ENCODE measurements at places on chromosomes 12 and 14.
A peak's percentile ranks its signal among the peaks of the same experiment; 100 is the strongest.

DNA sequence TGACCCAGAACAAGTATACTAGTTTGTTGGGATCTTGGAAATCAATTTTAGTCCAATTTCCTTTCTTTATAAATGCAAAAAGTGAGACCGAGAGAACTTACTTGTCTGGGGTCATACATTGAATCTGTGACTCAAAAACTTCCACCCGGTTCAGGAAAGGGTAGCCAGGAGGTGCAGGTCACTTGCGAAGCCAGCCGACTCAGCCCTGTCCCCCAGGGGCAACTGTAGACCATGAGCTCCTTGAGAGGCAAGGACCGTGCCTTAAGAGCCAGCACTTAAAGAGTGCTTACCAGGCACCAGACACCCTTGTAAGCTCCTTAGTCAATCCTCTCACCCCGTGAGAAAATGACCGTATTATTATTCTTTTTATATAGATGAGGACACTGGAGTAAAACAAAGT lies 505 bp upstream of the BCDIN3D start:
- DNase-seq, result no peak

GRCh38 chr14:52263190-52263589 lies 4.3 kb upstream of the PTGDR start:
- no peak for DNase-seq

DNA sequence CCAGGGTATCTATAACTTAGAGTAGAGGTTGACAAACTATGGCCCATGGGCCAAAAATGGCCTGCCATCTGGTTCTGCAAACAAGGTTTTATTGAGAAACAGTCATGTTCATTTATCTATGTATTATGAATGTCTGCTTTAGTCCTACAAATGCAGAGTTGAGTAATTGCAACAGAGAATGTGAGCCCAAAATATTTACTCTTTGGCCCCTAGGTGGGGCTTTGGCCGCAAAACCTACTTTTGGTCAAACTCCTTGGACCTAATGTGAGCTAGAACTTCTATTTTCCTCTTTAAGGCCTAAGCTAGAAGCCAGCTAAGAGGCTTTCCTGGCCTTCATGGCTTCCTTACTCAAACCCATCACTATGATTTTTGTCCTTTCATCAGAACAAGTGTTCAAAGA lies 379.1 kb downstream of the NELL2 start:
- no peak for DNase-seq

DNA sequence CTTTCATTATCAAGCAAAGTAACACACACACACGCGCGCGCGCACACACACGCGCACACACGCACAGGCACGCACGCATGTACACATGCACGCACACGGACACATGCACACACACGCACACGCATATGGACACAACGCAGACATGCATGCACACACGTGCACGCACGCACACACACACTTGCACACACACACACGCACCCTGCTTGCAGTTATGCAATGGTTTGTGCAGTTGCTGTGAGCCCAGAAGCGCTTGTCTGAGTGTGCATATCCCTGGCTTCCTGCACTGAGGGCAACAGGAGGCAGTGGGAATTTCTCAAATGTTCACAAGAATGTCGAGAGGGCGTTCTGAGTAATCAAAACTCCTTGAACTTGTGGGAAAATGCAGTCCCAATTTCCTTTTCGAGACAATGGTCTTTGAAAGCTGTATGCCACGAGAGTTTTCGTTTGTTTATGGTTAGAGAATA lies 41.6 kb downstream of the NFKBIA start:
- no peak for DNase-seq

DNA sequence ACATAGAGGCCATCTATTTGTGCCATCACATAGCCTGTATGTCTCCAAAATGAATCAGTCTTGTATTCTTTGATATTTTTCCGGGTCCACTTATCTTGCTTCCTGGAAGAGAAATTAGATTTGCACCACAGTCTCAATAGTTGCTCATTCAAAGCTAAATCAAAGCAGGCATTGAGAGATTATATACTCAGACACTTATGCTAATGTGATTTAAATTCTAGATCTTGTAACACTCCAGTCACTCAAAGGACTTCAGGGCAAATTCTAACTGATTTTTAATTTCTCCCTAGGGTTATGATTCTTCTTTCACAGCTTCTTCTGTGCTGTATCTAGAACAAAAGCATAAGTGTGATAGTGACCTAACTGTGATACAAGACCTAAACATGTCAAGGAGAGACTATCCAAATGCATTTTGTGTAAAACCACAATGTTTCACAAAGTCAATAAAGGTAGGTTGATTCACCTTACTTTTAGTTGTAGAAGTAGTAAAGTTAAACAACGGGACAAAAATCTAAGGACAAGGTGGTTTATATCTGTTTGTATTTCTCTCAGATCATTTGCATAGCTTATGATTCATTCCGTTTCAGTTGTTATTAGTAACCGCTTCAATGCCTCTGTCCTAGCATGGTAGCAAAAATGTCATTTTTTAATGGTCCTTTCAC lies 26.8 kb downstream of the PLBD1 start:
- no peak for DNase-seq

- no peak for DNase-seq
These were observed 1.7 kb upstream of the KCNJ8 start for GRCh38 chr12:21776175-21776574.

GRCh38 chr12:107514887-107515445 lies 170.6 kb upstream of the PWP1 start:
- DNase-seq, result no peak

DNA sequence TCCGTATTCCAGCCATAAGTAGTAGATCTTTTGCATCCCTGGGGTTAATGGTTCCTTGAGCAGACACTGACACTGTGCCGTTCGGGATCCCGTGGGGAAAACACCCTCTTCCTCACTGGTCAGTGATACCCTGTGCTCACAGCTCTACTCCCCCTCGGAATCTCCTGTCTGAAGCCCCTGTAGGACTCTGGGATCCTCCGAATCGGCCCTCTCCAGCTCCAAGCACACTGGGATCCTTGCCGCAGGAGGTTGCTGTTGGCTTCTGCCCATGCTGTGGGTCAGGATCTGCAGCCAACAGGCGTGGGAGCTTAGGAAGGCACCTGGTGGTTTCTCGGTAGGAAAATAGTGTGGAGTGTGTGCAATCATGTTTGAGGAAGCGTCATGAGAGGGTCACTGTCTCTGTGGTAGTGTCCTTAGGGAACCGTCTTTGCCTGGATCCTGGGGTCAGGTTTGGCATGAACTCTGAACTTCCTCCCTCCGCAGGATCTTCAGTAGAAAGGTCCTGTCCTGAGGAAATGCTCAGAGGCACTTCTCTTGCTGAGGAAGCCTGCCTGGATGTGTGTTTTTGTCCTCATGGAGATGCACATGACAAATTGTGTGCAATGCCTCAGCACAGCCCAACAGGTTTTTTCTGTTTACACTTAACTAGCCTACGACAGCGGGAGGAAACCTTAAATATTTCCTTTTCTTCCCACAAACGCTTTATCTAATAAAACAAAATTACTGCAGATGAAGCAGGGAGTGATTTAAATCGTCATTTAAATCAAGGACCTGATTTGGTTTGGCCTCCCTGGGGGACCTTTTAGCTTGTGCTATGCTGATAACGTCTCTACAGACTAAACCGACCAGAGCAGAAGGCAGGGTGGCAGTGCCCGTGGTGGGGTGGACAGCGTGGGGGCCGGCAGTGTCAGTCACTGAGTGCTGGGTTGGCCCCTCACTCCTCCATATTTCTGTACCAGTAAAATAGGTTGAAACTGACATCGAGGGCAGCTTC lies 18.7 kb downstream of the FBXL14 start:
- peak; percentile 6 for DNase-seq

- no peak for DNase-seq
These were observed 584.5 kb upstream of the TBX3 start for GRCh38 chr12:115268451-115268850.

- no peak for DNase-seq
These were observed 217.6 kb downstream of the EFCAB11 start for GRCh38 chr14:89736881-89737280.

- DNase-seq, result no peak
These were observed 3.4 kb downstream of the ACVRL1 start for GRCh38 chr12:51910691-51911090.

- DNase-seq, result no peak
These were observed 49.9 kb downstream of the ESR2 start for GRCh38 chr14:64244279-64244678.

GRCh38 chr12:7542046-7542445 lies 38.5 kb upstream of the CD163 start:
- DNase-seq, result no peak

GRCh38 chr12:118986050-118986449 lies 4.7 kb downstream of the SRRM4 start:
- DNase-seq, result no peak

DNA sequence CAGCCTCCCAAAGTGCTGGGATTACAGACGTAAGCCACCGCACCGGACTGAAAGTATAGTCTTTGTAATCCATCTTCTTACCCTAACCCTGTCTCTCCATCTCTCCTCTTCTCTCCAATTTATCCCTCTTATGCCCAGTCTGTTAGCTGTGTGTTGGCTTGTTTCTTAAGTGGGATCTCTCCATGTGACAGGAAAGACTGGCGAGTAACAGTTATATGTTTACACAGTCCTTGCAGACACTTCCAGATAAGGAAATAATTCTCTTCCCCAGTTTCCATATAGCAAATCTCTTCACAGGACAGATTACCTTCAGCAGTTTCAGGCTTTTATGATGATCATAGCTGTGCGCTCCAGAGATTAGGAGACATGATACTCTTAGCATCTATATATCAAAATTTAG lies 16.0 kb upstream of the DIP2B start:
- DNase-seq, result no peak

- DNase-seq, result peak; percentile 27
These were observed 11.3 kb downstream of the RARG start for GRCh38 chr12:53220694-53221202.

DNA sequence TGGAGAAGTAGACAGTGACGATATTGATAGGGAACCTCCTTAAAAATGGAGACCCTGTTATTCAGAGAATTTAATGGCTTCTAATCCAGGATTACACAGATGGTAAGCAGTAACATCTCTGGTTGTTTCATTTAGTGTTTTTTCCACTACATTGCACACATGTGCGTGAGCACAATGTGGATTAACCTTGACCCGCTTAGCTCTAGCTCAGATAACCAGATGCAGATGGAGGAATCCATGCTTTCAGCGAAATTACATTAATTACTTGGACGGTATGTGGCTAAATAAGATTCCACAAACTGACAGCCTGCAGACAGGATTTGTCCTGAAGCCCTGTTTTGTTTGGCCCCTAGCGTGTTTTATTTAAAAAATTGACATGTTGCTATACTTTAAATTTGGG lies 378.4 kb downstream of the CCDC91 start:
- DNase-seq, result no peak

GRCh38 chr14:75518625-75519024 lies 3.6 kb upstream of the BATF start:
- DNase-seq, result no peak

GRCh38 chr14:53054457-53054856 lies 98.7 kb downstream of the DDHD1 start:
- DNase-seq, result no peak

GRCh38 chr12:64598831-64599230 lies 11.5 kb upstream of the RASSF3 start:
- DNase-seq, result no peak

DNA sequence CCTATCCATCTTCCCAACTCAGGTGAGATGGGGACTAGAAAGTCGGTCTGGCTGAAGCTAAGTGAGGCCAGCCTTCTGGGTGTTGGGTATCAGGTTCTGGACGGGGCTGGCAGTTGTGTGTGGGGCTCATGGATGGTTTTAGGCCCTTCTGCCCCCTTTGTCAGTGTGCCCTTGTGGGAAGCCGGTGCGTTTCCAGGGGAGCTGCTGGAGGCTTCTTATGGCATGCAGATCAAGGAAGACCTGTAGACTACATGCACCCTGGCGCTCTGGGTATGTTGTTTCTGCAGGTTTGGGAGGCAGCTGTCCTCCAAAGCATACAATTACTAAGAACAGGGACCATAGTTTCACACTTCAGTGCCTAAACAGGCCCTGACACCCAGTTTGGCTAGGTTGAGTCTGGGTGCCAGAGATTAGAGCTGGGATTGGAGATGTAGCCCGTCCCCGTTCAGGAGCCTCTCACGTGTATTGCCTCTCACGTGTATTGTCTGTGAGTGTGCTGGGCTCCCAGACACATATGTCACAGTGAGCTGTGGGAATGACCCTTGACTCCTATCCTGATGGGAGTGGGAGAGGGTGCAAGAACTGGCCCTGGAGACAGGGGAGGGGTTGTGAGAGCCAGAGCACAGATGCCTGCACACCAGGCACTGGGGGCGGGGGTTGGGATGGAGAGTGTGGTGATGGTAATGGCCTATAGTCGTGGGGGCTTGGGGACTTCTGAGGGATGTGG lies 84.4 kb downstream of the SLC25A47 start:
- DNase-seq, result no peak

- no peak for DNase-seq
These were observed 278.9 kb upstream of the SLC16A7 start for GRCh38 chr12:59316938-59317337.

DNA sequence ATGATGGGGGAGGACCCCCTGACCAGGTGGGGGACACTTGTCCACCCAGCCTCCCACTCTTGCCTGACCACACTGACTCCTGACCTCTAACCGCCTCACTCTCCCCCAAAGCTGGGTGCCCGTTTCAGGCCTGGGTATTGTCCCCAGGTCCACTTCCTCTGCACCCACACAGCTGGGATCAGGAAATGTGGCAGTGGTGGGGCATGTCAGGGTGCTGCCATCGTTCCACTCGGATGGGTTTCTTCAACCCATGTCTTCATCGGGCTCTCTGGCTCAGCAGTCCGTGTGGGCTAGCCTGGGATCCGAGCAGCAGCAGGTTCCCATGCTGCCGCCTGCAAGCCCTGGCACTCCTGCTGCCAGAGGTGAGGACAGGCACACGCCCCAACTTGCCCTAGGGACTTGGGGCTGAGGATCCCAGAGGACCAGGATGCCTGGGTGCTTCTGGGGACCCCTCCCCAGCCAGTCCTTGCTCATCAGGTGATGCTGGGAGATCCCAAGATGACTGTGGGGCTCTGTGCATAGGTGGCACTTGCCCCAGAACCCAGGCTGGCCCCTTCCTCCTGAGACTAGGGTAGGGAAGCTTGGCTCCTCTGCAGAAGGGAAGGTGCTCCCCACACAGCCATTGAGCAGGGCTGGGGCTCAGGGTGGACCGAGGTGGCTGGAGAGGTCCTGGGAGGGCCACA lies 2.9 kb upstream of the CLBA1 start:
- no peak for DNase-seq

DNA sequence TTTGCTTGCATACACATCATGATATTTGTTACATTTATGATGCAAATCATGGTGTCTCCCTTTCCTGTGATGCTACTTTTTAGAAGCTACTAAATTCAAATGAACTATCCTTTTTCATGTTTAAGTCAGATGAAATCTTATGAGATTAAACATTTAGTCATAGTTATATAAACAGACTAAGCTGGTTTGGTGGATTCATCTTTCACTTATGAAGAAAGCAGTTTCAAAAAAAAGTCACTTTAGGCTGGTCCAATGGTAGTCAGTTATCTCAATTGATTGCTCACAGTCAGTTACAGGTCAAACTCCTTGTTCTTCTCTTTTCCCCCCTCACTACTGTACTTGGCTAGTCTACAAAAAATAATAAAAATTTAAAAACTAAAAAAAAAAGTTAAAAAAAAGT lies 19.7 kb downstream of the SYCP3 start:
- DNase-seq, result no peak

GRCh38 chr12:50614167-50614759 lies 109.5 kb downstream of the DIP2B start:
- DNase-seq, result no peak

GRCh38 chr14:88184956-88185355 lies 138.1 kb downstream of the KCNK10 start:
- no peak for DNase-seq

- no peak for DNase-seq
These were observed 119.8 kb upstream of the SFSWAP start for GRCh38 chr12:131591136-131591535.

GRCh38 chr14:33880330-33880729 lies 70.5 kb downstream of the EGLN3 start:
- DNase-seq, result no peak

- no peak for DNase-seq
These were observed 91.9 kb downstream of the RAD52 start for GRCh38 chr12:857611-858010.

Data from NCI-H1436 (cell line).